ENCODE measurements at places on chromosomes 2 and 18. TPM values are rescaled to one million over a fixed set of nuclear protein-coding genes. Genes with fewer than 3 reads are reported as not detected.

- DNase-seq = no peak
Measured at GRCh38 chr2:147512206-147512605, 332.6 kb upstream of the ACVR2A start.

GRCh38 chr18:30929718-30930117, 112.8 kb downstream of the DSC3 start:
- DNase-seq = no peak

DNA sequence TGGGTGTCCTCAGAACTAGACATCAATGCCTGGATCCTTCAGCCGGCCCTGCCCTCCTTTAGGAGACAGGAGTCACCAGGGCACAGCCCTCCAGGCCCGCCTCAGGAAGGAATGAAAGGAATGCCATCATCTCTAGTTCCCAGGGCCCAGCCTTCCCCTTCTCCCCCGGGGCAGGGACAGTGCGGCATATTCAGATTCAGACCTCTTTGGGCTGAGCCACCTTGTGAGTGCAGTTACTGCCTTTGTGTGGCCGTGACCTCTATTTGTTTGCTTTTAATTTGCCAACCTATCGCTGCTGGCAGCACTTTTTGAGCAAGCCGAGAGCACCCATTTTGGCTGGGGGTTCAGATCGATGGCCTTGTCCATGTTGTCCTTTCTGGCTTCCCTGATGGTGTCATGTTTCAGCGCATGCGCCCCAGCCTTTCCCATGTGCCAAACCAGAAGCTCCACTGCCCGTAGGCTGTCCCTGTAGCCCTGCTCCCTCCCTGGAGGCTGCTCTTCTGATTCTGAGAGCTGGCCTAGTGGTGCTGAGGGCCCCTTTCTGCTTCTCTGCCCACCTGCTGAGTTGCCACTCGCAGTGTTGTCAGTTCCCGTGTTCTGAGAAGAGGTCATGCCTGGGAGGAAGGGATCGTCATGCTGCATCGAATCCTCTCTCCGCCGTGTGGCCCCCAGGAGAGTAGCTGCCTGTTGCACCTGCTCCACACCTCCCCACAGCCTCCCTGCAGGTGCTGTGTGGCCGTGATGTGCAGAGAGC, 10.9 kb downstream of the ANKRD23 start:
- DNase-seq = peak; percentile 75

- no peak for DNase-seq
Measured at GRCh38 chr2:102065675-102066252, 74.0 kb downstream of the IL1R2 start.

- no peak for DNase-seq
Measured at GRCh38 chr2:1617425-1618021, 126.8 kb downstream of the PXDN start.

- DNase-seq = no peak
Measured at GRCh38 chr2:239036819-239037558, 189.1 kb downstream of the TWIST2 start.

GRCh38 chr2:208062113-208062512, 36.8 kb upstream of the PLEKHM3 start:
- DNase-seq = no peak

DNA sequence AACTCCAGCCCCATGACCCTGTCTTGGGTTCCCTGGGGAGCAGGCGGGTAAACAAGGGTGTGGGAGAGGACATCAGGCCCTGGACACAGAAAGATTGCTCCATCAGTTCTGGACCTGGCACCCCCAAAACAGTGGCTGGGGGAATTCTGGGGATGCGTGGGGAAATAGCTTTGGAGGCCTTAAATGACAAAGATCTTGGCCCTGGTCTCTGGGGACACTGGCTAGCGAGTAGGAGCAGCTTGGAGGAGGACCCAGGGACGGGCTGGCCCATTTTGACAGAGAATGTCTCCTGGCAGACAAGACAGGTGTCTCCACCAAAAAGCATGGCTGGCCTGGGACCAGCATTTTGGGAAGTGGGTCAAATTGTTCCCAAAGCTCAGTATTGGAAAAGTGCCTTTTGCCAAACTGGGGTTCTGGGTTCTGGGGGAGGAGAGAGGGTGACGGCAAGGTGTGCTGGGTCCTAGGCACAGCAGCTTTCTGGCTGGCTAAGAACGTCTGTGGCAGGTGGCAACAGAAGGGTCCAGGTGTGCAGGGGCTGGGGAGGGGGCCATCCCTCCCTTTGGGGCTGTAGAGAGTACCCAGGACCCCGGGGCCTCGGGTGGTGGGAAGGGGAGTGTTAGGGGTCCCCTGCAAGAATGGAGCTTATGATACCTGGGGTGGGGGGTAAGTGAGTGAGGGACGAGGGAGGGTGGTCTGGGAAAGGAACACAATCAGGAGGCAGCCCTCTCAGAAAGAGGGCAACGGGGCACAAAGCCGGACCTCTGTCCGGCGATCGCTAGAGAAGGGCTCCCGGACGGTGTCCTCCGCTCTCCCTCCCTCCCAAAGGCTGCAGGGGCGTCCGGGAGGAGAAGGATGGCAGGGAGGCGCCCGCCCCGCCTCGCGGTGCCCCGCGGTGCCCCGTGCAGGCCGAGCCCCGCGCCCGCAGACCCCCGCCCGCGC, 556 bp downstream of the CYRIA start:
- DNase-seq = no peak

- no peak for DNase-seq
Measured at GRCh38 chr2:147789720-147790119, 55.1 kb upstream of the ACVR2A start.

DNA sequence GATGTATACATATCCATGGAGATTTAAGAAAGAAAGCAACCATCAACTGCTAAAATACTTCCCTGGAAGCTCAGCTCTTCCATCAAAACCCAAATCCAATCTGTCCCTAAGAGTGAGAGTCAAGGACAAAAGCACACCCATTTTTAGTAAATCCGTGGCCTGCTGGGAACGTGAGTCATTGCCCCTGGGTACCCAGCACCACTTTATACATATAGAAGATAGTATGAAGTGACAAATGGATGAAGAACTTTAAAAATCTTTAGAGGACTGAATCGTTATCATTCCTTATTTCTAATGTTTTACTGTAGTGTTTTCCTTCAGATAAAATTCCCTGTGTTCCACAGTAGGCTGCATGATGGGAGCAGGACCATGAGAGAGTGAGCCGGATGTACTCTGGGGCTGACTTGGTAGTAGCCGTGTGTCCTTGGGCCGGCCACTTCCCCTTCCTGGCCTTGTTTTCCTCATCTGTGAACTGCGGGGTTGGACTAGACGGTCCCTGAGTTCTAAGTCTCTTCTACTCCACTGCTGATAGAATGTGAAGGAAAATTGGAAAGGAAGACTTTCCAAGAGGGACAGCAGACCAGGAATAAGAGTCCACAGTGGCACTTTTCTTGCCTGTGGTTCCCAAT, 28.5 kb upstream of the CEP68 start:
- no peak for DNase-seq

OTOF gene
- 2.2 TPM for total RNA-seq

DNA sequence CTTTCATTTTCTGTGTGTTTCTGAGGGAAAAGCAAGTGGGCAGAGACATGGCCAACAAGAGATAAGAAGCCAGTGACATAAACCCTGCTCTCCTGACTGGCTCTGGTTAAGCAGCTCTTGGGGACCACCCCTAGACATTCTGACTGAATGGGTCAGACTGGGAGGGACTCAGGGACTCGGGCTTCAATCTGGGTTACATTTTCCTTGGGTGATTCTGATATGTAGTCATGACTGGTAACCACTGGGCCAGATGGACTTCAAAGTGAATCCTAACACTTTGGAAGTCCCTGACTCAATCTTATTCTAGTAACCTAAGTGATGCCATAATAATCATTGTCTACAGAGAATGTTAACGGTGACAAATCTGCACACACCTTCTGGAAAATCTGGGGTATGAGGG, 397.8 kb downstream of the NBAS start:
- no peak for DNase-seq

DNA sequence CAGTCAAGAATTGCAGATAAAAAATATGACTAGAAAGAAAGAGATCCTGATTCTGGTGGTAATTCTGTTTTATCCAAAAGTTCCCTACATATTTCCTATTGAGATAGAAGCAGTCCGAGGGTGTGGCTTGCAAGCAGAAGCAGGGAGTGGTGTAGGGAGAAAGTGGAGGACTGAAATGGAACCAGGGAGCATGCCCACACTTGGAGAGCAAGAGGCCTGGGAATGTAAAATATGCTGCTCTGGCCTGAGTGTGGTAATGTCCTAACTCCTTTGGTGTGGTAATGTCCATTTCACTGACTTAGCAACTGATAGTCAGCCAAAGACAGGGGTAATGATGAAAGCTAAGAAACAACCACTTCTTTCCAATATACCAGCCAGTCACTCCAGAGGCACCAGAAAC, 30.1 kb upstream of the FMNL2 start:
- no peak for DNase-seq

SH3BP4 gene
- total RNA-seq = 64.4 TPM

KLHL41 gene
- 4.3 TPM for total RNA-seq

- no peak for DNase-seq
Measured at GRCh38 chr18:76503649-76504386, 8.8 kb upstream of the ZNF516 start.

DNA sequence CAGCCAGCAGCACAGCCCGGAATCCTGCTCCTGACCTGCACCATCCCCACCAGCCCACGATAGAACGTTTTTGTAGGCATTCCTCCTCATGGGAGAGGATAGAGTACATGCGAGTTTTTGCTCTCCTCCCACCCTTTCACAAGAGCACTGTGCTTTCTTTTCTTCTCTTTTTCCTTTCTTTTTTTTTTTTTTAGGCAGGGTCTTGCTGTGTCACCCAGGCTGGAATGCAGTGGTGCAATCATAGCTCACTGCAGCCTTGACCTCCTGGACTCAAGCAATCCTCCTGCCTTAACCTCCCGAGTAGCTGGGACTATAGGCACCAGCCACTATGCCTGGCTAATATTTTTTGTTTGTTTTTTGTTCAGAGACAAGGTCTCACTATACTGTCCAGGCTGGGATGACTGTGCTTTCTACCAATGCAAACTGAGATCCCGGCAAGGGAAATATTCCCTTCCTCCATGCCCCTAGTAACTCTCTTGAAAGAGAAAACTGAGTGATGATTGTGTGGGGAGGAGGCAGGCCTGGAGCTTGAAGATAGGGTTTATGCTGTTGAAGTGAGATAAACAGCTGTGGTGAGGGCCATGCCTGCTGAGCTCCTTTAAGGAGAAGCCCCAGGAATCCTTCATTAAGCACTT, 82.6 kb upstream of the TXNDC2 start:
- DNase-seq = no peak

DNA sequence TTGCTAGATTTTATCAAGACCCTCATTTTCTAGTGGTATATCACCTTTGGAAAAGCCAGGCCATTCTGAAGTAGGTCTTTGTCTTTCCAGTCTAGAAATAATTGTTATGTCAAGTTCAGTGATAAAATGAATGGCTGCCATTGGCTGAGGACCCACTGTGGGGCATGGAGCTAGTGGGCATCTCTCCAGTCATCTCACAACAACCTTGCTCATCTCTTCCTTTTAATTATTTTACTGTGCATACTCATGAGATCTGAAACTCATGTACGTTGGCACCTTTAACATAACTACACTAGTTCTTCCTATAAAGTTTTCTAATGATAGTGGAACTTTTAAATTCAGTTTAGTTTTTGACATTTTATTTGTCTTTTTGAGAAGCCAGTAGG, 240.9 kb downstream of the SLC8A1 start:
- no peak for DNase-seq

IL37 gene
- 1.5 TPM for total RNA-seq

DNA sequence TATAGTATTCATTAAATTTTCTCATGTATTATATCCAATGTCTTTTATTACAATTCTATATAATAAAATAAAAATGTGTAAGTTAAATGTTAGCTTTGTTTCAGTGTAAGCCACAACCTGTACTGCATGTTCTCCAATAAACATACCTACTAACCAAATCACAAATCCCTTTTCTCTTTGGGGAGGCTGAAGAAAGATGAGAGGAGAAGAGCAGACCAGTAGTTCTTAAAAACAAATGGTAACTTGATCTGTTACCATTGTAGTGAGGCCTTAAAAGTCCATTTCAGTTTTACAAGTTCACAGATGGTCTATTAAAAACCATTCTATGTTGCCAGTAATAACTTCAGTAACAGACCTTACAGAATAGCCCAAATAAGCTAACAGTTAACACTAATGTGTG, 100.5 kb downstream of the SOS1 start:
- no peak for DNase-seq

DNA sequence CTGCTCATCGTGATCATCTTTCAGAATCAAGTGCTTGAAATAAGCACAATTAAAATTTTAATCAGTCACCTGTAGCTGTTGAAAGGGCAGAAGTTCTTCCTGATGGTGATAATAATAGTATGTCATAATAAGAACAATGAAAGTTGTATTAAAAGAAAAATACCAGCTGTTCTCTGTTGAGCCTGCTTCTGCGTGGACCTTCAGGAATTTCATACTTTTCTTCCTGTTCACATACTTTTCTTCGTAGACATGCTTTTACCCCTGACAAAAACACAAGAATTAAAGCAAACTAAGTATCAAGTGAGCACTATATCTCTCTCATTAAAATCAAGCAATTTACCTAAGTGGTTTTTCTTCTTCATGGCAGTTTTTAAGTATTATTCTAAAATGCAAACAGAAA, 79.2 kb downstream of the BARD1 start:
- DNase-seq = no peak

- no peak for DNase-seq
Measured at GRCh38 chr2:136065907-136066306, 52.0 kb downstream of the CXCR4 start.

DNA sequence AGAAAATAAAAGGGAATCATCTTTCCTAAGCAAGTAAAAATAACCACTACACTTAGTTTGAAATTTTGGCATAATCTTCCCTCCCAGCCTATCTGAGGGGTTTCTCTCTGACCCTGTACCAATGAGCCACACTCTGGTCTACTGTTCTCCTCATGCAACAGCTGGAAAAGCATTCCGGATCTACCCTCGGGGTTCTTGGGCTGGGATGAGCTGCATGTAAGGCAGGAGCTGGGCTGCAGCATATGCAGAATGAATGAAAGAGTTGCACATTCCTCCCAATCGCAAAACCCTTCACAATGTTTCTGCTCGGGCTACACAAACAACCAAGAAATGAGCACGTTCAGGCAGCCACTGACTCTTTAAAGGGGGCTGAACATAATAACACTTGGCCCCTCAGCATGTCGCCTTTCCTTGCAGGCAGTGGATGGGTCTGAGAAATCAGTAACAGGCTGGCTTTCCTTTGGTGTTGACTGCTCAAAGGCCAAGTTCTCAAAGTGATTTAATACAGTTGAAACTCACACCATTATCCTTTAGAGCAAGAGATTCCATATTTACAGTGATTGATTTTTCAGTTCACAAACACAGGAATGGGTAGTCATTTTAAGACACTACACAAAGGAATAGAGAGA, 180.4 kb upstream of the ZFP36L2 start:
- no peak for DNase-seq

GRCh38 chr2:73611867-73612266, 30.4 kb downstream of the NAT8 start:
- no peak for DNase-seq

FER1L5 gene
- total RNA-seq = 7.1 TPM

DNA sequence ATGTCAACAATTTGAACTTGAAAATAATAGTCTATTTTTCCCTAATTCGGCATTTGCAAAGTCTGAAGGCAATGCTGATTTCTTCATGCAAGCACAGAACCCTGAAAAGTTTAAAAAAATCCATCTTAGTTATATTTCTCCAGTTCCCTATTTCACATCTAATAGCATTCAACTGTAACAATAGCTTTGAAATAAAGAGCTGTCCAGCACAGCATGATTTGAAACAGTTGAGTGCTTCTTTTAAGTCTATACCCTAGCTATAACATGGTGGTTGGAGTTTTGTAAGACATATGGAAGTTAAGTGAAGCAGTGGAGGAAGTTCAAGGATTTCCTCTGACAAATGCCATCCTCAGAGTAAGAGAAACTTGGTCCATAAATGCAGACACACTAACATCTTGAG, 691.9 kb downstream of the ERBB4 start:
- DNase-seq = no peak
